ENCODE measurements at places on chromosomes 3 and 15.

GRCh38 chr3:67018789-67019526 is 20.9 kb downstream of the KBTBD8 start:
- no peak for DNase-seq

- peak; percentile 37 for DNase-seq
Measured at GRCh38 chr3:51813539-51813938, 34.5 kb upstream of the IQCF6 start.

DNA sequence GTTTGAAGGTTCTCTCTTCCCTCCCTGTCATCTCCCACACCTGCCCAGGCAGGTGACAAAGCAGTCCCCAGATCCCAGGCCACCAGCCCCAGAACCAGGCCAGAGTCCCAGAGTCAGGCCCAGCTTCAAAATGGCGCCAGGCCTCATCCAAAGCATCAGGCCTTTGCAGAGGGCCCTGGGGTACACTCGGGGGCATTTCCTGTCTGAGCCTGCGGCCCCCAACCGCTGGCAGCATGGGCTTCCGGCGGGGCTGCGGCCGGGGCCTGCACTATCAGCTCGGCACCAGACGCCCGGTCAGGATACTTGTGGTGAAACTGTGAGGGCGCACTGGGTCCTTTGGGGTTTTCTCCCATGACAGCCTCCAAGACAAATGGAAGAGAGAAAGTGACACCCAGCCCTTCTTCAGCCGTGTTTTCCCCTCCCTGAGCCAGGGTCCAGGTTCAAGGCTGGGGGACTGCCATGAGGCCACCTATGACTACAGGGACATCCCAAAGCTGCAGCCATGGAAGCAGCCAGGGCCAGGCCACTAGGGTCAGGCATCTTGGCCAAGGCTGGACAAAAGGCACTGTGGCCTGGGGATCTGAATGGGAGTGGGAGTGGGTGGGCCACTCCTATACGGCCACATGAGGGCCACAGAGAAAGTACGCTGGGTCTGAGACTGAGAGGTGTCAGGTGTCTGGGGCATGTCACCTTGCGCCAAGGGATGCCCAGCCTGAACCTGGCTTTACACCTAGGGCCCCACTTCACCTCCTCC is 33.9 kb downstream of the RPN1 start:
- DNase-seq, result no peak

- no peak for DNase-seq
Measured at GRCh38 chr3:181790561-181790960, 78.8 kb downstream of the SOX2 start.

GRCh38 chr3:39291903-39292329 is 12.1 kb upstream of the CX3CR1 start:
- DNase-seq, result peak; percentile 71

- no peak for DNase-seq
Measured at GRCh38 chr15:81375461-81375860, 1.4 kb upstream of the TMC3 start.

DNA sequence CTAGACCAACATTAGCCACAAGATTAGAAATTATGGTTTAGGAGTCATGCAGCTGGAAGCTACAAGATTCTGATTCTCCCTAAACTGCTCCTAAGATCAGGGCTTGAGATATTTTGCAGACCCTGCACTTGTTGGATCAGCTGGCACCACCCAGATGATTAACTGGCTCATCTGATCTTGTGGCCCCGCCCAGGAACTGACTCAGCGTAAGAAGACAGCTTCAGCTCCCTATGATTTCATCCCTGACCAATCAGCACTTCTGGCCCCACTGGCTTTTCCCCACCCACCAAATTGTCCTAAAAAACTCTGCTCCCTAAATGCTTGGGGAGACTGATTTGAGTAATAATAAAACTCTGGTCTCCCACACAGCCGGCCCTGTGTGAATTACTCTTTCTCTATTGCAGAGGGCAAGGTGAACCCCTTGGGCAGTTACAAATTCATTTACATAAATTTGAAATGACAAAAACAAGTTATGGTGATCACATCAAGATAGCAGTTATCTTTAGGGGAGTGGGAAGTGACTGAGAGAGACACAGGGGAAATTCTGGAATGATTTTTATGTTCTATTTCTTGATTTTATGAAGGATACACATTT is 76.5 kb downstream of the CD200R1L start:
- DNase-seq, result no peak

DNA sequence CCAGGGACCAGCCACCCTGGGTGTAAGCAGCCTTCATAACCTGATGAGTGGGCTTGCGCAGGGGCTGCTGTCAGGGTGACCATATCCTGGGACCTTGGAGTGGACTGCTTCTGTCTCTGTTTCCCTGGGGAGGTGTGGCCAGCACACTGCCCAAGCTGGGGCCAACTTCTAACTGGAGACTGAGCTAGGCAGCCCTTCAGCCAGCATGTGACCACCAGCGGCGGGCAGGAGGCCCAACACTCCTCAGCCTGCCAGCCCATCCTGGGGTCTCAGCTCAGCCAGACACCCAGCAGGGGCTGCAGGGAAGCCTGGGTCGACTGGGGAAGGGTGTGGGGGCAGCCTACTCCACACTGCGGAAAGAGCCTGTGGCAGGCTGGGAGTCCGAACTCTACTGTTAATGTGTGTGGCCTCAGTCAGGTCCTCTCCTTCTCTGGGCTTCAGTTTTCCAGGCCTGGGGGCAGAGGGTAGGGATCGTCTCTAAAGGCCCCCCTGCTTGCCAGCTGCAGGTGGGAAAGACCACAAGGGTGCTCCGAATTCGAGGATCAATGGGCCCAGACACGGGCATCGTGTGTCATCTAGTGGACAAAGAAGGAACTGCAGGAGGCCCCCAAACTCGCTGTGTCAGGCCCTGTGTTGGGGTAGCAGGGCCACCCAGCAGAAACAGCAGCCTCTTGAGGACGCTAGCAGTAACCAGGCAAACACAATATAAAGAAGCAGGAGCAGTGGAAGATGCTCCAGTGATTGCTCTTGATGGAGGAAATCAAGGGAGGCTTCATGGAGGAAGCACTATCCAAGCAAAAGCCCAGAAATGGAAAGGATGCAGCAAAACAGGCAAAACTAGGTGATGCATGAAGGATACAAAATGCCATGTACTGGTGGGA is 2.0 kb upstream of the SEMA3G start:
- peak; percentile 13 for DNase-seq

DNA sequence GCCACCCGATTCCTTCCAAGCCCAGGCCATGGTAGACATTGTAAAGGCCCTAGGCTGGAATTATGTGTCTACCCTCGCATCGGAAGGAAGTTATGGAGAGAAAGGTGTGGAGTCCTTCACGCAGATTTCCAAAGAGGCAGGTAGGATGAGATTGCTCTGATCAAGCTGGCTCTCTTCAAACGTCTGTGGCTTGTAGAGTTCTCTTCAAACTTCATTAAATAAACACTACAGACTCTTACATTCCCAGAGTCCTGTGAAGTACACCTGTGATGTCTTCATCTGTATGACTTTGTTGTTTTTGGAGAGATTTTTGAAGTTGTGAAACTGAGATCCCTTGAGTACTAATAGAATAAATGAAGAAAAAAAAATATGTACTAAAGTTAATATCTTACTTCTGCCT is 285.6 kb downstream of the GRM7 start:
- no peak for DNase-seq

- DNase-seq, result no peak
Measured at GRCh38 chr3:186825294-186825821, 17.2 kb upstream of the ADIPOQ start.

GRCh38 chr3:172071780-172072330 is 32.5 kb downstream of the FNDC3B start:
- DNase-seq, result no peak

DNA sequence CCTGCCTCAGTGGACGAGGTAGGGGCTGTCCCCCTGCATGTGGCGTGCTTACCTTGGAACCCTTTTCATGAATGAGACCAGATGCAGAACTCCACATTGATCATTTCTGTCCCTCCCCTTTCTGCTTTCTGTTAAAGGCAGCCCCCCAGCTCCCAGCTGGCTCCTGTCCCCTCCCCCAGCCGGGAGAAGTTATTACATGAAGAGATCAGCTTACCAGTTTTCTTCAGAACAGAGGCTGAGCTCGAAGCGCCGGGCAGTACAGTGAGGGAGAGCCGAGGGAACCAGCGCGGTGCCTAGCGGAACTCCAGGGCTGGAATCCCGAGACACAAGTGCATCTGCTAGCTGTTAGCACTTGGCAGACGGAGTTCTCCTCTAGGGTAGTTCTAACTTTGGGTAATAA is 263.3 kb upstream of the NR2E3 start:
- no peak for DNase-seq

GRCh38 chr15:34600923-34601322 is 17.5 kb upstream of the GOLGA8B start:
- no peak for DNase-seq

GRCh38 chr15:65085990-65086679 is 9.6 kb downstream of the KBTBD13 start:
- no peak for DNase-seq

Data from hypothalamus (tissue), 51 donors.